ENCODE measurements at places on chromosomes 1 and 21. TPM values are rescaled to one million over a fixed set of nuclear protein-coding genes. Genes with fewer than 3 reads are reported as not detected.

GRCh38 chr1:13766592-13767564 is 66.9 kb downstream of the PRDM2 start:
- DNase-seq: no peak

Gene TFF3
- total RNA-seq: 5.3 TPM

Gene PTGER3
- total RNA-seq: 3.3 TPM

Gene SPATA6
- 11.2 TPM for total RNA-seq

Gene TMPRSS15
- not detected for total RNA-seq
